ENCODE measurements at places on chromosomes 4 and X.

GRCh38 chr4:107857741-107858140, 33.0 kb downstream of the SGMS2 start:
- no peak for ATAC-seq

DNA sequence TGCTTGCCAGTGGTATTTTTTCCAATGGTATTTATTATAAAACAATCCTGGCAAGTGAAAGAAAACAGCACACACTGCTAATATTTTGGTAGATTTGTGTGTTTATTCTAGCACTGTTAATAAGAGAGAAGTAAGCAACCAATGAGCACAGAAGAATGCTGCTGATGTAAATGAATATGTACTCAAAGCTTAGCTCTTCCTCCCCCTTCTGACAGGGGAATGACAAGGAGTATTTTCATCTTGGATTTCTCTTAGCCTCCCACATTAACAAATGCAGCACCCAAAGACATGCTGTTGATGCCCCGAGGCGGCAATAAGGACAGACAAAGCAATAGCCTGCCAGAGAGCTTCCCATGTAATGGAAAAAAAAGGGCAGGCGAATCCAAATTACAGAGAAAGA, 18.6 kb downstream of the ARHGAP6 start:
- no peak for ATAC-seq

- no peak for ATAC-seq
Measured at GRCh38 chrX:6644411-6644810, 109.5 kb upstream of the VCX3A start.

GRCh38 chrX:69362856-69363255, 141.3 kb upstream of the NALF2 start:
- ATAC-seq: no peak

DNA sequence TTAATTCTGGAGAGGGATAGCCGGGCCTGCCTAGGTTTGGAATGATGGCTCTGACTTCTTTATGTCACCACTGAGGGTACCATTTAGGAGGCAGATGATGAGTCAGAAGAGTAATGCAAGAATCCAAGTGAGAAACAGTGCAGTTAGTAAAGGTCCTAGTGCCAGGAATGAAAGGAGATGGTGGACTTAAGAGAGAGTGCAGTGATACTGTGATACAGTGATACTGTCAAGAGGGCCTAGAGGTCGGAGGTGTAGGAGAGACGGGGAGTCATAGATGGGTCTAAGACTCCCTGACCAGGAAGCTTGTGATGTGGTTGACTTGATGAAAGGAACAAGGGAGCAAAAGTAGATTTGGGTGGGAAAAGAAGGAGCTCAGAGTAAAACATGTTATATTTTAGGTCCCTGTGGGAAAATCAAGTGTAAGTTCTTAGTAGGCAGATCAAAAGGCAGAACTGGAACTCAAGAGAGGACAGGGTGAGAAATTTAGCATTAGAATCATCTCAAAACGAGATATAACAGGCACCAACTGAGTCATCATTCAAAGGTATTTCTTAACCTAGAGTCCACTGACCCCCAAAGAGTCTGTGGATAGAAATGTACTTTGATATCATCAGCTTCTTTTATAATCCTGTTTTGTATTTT, 85.0 kb downstream of the NFKB1 start:
- peak; percentile 62 for ATAC-seq

DNA sequence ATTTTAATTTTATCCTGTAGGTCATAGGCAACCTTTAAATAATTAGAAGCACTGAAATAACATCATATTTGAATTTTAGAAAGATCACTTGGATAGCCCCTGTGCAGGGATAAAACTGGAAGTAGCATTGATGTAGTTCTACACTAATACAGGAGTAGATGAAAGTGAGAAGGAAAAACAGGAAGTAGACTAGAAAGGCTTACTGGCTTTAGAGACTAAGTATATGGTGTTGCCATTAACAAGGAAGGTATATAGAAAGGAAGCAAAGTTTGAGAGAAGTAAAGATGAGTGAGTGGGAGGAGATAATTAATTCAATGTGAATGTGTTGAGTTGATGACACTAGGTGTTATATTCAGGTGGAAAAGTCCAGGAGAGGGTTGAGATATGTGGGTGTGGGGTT, 73.1 kb upstream of the EPGN start:
- ATAC-seq: no peak

GRCh38 chr4:159484864-159485263, 382.0 kb downstream of the RAPGEF2 start:
- ATAC-seq: no peak

- ATAC-seq: no peak
Measured at GRCh38 chr4:89661173-89661899, 175.6 kb downstream of the SNCA start.
